Gastroesophageal sphincter (tissue), 4 donors: ENCODE measurements at places on chromosomes 11 and 22.

DNA sequence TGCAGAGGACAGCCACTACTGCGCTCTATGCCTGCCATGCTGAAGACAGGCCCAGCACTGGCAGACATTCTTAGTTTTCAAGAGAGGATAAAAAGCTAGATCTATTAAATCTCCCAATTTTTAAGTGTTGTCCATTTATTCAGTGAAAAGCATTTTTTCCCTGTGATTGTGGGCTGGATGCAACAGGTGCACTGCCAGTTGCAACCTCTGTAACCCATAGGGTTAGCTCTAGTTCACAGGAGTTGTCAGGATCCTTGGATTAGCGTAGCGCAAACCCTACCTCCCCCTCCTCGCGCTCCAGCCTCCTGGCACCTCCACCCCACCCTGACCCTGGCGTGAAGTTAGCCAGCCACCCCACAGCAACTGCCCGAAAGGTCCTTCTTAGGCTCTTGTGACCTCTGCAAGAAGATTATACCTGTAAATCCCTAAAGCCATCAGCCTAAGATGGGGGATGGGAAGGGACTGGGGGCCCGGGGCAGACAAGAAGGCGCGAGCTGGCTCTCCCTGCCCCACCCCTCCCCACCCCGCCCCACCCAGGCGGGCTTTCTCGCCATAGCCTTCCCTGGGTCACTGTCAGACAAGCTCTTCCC is 30.9 kb downstream of the EIF3F start:
- H3K4me1 ChIP-seq = peaks cover 4% of the 10 kb centered on the region
- H3K36me3 ChIP-seq = no peaks in the 10 kb centered on the region
- H3K4me3 ChIP-seq = peak overlapping the region; percentile 61
- H3K27me3 ChIP-seq = peaks cover 14% of the 10 kb centered on the region

GRCh38 chr11:112599856-112600533 is 339.3 kb upstream of the PLET1 start:
- H3K27me3 ChIP-seq = no peaks in the 10 kb centered on the region
- ATAC-seq = no peak
- no peaks in the 10 kb centered on the region for H3K4me1 ChIP-seq
- no peak overlapping the region for H3K27ac ChIP-seq
- H3K4me3 ChIP-seq = no peak overlapping the region

DNA sequence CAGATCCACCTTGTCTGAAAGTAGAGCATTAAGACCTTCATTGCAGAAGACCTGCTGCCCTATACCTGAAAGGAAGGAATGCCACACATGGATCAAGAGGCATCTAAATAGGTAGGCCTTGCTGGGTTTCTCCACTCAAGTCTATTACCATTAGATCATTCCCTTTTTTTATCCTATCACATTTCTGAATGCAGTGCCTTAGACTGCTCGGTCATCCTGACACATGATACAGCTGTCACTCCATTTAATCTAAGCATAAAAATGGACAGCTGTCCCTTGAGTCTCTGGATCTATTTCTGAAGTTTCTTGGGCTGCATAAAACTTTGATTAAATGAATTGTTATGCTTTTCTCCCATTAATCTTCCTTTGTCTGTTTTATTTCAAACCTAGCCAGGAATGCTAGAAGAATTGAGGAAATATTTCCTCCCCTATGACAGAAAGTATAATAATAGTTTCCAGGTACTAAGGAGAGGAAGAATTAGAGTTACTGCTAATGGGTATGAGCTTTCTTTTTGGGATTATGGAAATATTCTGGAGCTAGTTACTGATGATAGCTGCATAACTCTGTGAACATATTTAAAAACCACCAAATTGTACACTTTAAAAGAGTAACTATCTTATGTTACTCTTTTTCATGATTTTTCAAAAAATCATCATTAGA is 88.0 kb downstream of the DLG2 start:
- H3K36me3 ChIP-seq = peaks cover 36% of the 10 kb centered on the region
- no peak for ATAC-seq
- H3K27me3 ChIP-seq = no peaks in the 10 kb centered on the region
- H3K27ac ChIP-seq = no peak overlapping the region

GRCh38 chr11:124762624-124763155 is 600 bp upstream of the ESAM start:
- H3K27me3 ChIP-seq = peaks cover 54% of the 10 kb centered on the region
- H3K4me3 ChIP-seq = peak overlapping the region; percentile 10
- no peaks in the 10 kb centered on the region for H3K4me1 ChIP-seq
- H3K36me3 ChIP-seq = peaks cover 25% of the 10 kb centered on the region
- peak overlapping the region; percentile 82 for H3K27ac ChIP-seq
- no peak for ATAC-seq

- H3K4me3 ChIP-seq = no peak overlapping the region
- no peaks in the 10 kb centered on the region for H3K4me1 ChIP-seq
- H3K27me3 ChIP-seq = no peaks in the 10 kb centered on the region
- ATAC-seq = no peak
- H3K36me3 ChIP-seq = no peaks in the 10 kb centered on the region
- H3K27ac ChIP-seq = no peak overlapping the region
Observed at GRCh38 chr11:29353833-29354232, 663.0 kb downstream of the KCNA4 start.

DNA sequence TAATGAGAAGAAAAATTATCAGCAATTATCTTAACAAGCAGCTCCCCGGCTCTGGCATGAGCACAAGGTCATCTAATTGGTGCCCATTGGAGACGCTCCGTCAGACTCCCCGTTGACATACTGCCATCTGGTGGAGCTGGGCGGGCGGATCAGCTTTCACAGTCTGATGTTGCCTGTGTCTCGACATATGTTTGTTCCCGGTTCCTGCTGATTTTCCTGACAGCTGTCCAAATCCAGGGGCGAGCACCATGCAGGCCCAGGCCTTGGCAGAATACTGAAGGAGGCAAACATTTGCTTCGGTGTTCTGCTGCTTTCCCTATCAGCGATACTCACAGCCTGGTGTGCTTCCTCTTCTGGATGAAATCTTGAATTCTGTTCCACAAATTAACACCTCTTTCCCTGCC is 43.8 kb upstream of the BARX2 start:
- H3K4me1 ChIP-seq = peaks cover 6% of the 10 kb centered on the region
- peak; percentile 82 for ATAC-seq
- H3K4me3 ChIP-seq = no peak overlapping the region
- H3K27me3 ChIP-seq = no peaks in the 10 kb centered on the region
- no peaks in the 10 kb centered on the region for H3K36me3 ChIP-seq

- H3K27me3 ChIP-seq = peaks cover 6% of the 10 kb centered on the region
- peak overlapping the region; percentile 41 for H3K4me3 ChIP-seq
- no peak overlapping the region for H3K27ac ChIP-seq
- H3K36me3 ChIP-seq = no peaks in the 10 kb centered on the region
- peaks cover 6% of the 10 kb centered on the region for H3K4me1 ChIP-seq
Observed at GRCh38 chr11:75154646-75155569, 4.0 kb downstream of the SLCO2B1 start.

DNA sequence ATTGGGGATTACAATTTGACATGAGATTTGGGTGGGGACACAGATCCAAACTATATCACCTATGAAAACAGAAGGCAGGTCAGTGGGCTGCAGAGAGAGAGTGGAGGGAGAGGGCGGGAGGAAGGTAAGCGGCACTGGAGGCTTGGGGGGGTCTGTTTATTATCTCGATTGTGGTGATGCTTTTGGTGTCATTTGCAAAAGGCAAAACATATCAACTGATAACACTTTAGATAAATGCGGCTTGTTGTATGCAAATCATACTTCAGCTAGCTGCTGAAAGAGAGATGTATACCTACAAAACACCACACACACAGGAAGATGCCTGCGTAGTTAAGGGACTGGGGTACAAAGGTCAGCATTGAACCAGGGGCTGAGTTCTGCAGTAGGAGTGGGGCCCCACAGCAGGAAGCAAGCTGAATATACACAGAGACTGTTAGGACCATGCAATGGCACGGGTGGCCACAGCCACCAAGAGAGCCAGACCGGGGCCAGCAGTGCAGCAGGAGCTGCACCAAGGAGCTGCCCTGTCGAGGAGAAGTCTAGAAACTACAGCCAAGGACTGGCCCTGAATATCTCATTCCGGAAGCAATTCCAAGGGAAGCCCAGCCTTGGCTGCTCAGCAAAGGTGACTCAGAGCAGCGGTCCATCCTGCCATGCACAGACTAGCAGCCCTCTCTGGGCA is 23.8 kb upstream of the TOLLIP start:
- no peaks in the 10 kb centered on the region for H3K36me3 ChIP-seq
- ATAC-seq = no peak
- no peak overlapping the region for H3K27ac ChIP-seq

GRCh38 chr22:30754971-30755758 is 60.5 kb downstream of the OSBP2 start:
- ATAC-seq = peak; percentile 66
- no peaks in the 10 kb centered on the region for H3K4me1 ChIP-seq
- H3K36me3 ChIP-seq = no peaks in the 10 kb centered on the region
- H3K27me3 ChIP-seq = no peaks in the 10 kb centered on the region
- no peak overlapping the region for H3K4me3 ChIP-seq

DNA sequence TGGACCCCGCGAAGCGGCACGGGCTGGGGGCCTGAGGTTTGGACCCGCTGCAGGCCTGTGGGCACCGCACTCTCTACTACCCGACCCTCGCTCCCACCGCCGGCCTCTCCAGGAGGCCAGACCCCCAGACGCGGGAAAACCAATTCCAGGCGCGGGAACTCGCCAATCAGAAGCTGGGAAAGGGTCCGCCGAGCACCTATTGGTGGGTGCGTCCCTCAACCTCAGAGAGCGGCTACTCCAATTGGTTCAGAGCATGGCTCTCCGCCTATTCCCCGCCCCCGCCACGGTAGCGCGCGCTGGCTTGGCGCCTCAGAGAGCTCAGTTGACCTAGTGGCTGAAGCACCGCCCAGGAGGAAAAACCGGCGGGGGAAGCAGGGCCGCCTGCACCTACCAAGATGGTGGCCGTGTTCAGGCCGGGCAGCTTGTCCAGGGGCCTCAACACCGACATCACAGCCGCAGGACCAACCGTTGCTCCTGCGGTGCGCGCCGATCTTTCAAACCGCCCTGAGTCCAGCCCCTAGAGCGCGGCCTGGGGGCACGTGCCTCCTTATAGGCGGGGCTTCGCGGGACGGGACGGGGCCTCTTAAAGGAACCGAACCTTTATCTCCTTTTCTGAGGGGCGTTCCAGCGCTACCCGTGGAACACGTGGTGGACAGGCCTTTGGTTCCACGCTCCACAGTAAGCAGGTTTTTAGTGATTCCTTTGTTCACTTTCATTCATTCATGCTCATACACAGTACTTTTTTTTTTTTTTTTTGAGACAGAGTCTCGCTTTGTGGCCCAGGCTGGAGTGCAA is at the start of gene CENPM:
Gene CENPM, minus strand, starts transcription at position 524 of the 795 bp plus-strand sequence. Its CDS starts 76 bp downstream, at position 448.
- ATAC-seq = peak; percentile 99
- peaks cover 10% of the 10 kb centered on the region for H3K27me3 ChIP-seq
- no peaks in the 10 kb centered on the region for H3K4me1 ChIP-seq
- H3K4me3 ChIP-seq = peak within 1 kb of the TSS; percentile 49
- H3K36me3 ChIP-seq = no peaks in the 10 kb centered on the region

DNA sequence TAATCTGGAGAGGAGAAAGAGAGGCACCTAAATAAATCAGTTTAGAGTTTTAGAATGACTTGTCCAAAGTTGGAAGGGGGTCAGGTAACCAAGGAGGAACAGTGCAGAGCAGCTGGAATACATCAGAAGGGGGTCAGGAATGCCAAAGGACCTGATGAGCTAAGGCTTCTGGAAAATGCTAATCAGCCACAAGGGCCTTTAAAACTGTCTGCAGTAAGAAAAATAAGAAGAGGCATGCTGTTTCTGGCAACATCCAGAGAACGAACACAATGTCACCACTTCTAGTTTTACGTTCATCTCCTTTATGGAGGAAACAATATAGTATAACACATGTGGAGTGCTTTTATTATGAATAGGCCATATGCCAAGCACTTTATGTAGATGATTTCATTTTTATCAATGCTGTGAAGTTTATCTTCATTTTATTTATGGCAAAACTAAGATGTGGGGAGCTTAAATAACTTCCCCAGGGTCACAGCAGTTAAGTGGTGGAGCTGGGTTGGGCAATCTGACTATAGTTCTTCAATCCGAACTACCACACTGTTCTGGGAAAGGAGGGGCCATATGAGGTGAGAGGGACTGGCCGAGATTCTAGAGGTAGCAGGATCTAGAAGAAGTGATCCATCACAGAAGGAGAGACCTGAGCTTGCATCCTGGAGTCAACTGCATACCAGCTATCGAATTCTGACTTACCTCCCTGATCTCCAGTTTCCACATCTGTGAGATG is 22.6 kb downstream of the ACO2 start:
- peak overlapping the region; percentile 88 for H3K27ac ChIP-seq
- H3K4me1 ChIP-seq = peaks cover 33% of the 10 kb centered on the region
- no peaks in the 10 kb centered on the region for H3K27me3 ChIP-seq

- no peak for ATAC-seq
- H3K36me3 ChIP-seq = no peaks in the 10 kb centered on the region
- no peaks in the 10 kb centered on the region for H3K4me1 ChIP-seq
- H3K4me3 ChIP-seq = no peak overlapping the region
- no peak overlapping the region for H3K27ac ChIP-seq
Observed at GRCh38 chr11:69436041-69436982, 45.2 kb upstream of the LINC01488 start.

GRCh38 chr11:110614031-110614430 is 98.2 kb downstream of the ARHGAP20 start:
- no peak overlapping the region for H3K4me3 ChIP-seq
- H3K27ac ChIP-seq = no peak overlapping the region
- H3K36me3 ChIP-seq = no peaks in the 10 kb centered on the region
- H3K4me1 ChIP-seq = no peaks in the 10 kb centered on the region

DNA sequence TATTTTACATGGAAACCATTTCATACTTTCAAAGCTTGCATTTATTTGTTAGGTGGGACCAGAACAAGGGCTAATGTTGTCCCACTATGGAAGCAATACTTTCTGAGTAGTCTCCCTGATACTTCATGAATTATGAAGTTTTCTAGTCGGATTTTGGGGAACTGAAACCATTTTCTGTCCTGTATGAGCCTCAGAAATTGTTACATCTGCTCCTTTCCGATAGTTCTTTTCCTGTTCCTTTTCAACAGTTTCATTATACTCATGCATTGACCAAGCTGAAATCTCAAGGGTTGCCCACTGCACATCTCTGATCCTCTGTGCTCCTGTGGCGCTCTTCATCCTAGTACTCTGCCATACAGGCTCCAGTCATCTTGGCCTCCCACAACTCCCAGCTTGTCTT is 31.5 kb upstream of the GLYATL1 start:
- H3K4me3 ChIP-seq = no peak overlapping the region
- no peak overlapping the region for H3K27ac ChIP-seq
- no peak for ATAC-seq

DNA sequence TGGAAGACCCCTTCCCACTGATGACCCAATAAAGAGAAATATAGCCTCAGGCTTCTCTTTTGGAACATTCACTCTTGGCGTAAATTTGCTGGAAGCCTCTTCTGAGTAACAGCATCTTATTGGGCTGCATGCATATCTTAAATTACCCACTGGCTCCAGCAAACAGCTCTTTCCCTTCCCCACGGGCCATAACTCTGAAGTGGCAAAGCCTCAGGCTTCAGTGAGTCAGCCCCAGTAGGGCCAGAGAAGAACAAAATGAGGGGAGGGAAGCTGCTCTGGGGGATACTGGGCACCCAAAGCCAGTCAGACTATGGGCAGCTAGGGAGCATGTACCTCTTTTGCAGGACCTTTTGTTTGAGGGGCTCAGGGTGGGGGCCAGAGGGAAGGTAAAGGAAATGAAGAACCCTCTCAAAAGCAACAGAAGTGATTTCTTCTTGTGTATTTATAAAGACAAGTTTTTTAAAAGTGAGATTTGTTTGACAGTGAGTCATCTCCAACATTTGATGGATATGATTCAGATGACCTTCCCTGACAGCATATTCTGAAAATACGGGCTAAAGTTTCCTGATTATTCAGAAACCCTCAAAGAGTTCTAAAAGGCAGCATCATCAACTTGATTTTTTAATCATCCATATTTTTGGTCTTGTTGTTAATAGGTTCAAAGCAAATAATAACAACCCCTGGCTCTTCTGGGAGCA is 203.4 kb downstream of the KIF18A start:
- no peak overlapping the region for H3K27ac ChIP-seq
